ENCODE measurements at places on chromosomes 13 and 19.

GRCh38 chr19:19049406-19049805 is 14.4 kb upstream of the SLC25A42 start:
- no peak for DNase-seq

GRCh38 chr19:29259867-29260281 is 46.9 kb upstream of the UQCRFS1 start:
- DNase-seq, result no peak

GRCh38 chr13:71610876-71611275 is 256.1 kb downstream of the DACH1 start:
- DNase-seq, result no peak

GRCh38 chr13:33236021-33236420 is 49.5 kb downstream of the STARD13 start:
- no peak for DNase-seq

GRCh38 chr19:39704181-39705044 is at the start of gene LGALS14:
Gene LGALS14, plus strand, starts transcription at chr19:39704481. Its CDS starts 48 bp downstream, at chr19:39704529.
- DNase-seq, result no peak
